ENCODE measurements at places on chromosomes 6 and 20.

GRCh38 chr6:138161338-138162110, at the start of gene ARFGEF3:
Gene ARFGEF3, plus strand, starts transcription at chr6:138161939. Its CDS starts 148 bp downstream, at chr6:138162087.
- DNase-seq = no peak

DNA sequence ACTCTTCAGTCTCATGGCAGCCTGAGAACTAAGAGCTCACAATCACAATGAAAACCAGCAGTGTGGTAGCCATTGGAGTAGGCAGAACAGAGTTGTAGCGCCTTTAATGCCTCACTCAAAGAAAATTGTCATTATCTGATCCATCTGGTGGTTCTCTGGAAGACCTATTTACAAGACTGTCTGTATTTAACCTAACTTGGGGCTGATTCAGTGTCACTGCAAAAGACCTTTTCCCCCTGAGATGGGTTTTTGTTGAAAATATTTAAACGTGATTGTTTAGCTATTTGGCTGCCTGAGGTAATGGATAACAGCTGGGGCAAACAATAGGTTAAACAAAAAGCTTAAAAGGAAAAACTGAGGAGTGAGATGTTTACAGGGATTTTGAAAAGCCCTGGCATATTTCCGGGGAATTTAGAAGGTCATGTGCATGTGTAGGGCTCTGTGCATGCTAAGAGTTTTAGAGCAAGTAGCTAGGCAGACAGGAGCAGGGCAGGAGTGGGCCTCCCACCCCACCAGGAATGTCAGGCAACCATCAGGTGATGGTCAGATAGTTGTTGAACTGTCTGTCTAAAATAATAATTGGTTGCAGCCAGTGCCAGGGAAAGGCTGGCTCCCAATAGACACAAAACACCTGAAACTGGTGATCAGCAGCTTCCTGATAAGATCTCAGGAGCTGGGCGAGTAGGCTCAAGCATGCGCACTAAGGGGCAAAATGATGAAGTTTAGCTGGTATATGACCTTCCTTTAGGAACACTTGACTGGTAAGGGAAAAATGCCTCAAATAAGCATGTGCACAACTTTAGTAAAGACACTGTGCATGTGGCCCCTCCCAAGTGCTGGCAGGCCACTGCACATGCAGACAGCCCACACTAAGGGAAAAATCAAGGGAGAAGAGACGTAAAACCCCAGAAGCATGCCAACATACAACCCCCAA, 70.8 kb upstream of the AKIRIN2 start:
- DNase-seq = no peak

DNA sequence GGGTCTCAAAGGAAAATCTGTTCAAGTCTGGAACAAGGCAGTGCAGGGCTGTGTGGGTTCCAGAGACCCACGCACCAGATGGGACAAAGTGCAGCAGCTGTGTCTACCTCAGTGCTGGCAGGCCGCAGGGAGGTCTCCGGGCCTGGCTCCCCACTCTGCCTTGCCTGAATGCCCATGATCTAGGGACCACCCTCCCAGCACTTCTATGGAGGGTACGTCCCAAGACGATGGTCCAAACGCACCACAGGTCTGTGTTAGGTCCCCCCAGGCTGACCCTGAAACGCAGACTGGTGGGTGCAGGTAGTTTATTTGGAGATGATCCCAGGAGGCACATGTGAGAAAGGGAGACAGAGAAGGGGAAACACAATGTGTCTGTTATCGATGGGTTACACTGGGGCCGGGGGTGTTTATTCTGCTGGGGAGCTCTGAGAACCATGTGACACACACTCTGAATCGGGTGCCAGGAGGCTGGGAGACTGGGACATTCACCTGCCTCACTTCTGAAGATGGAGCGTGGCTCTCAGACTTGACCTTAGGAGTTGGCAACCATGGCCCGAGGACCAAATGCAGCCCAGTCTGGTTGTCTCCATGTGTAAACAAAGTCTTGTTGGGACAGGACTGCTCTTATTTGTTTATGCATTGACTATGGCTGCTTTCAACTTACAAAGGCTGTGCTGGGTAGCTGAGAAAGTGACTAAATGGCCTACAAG, 21.7 kb downstream of the CST9L start:
- DNase-seq = no peak

- no peak for DNase-seq
Observed at GRCh38 chr6:123589317-123589716, 47.4 kb downstream of the TRDN start.

DNA sequence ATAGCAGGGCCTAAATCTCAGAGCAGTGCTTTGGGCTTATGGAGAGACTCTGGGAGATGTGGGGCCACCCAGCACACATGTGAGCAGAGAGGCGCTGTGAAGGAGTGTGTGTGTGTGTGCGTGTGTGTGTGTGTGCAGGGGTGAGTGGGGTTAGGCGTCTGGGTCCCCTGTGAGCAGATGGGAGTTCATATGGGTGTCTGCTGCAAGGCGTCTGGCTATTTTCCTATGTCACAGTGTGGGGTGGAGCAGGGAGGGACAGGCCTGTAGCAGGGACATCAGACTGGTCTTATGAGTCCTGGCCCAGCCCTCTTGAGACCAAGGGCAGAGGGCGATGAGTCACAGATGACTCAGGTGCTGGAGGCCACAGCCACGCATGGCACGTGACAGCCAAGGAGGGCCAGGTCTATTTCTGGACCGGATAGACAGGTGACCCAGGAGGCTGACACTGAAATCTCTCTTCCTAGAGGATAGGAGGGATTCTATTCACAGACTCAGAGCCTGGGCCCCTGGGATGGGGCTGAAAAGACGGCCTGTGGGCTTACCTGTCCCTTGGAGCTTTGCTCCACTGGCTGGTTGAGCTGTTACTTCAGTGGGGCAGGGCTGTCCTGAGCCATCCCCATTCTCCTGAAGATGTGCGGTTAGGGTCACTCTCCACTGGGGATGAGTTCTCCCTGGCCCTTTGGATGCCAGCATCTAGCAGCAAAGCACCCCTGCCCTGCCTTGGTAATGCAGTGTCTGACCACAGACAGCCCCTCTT, 28.9 kb downstream of the VEGFA start:
- no peak for DNase-seq

DNA sequence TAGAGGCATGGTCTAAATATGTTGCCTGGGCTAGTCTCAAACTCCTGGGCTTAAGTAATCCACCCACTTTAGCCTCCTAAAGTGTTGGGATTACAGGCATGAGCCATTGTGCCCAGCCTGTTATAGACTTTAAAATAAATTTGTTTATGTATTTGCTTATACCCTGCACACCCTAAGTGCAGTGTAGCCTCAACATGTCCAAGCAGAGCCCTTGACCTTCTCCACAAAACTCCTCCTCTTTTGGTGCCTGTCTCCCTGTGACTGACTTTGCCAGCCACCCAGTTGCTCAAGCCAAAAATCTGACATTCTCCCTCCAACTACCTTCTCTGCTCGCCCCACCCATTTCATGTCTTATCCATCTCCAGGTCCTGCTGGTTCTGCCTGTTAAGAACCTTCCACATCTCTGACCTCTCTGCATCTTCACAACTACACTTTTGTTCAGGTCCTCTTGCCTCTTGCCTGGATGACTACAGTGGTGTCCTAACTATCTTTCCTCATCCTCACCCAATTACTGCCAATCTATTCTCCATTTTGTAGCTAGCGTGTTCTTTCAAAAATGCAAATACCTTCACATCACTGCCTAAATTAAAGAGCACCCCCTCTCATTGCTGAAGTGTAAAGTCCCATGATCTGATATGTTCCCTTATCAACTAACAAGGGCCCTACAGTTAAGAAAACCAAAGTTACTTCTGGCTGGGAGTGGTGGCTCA, 11.2 kb upstream of the KIFC1 start:
- no peak for DNase-seq

- DNase-seq = no peak
Observed at GRCh38 chr20:16205507-16205906, 367.7 kb downstream of the KIF16B start.

DNA sequence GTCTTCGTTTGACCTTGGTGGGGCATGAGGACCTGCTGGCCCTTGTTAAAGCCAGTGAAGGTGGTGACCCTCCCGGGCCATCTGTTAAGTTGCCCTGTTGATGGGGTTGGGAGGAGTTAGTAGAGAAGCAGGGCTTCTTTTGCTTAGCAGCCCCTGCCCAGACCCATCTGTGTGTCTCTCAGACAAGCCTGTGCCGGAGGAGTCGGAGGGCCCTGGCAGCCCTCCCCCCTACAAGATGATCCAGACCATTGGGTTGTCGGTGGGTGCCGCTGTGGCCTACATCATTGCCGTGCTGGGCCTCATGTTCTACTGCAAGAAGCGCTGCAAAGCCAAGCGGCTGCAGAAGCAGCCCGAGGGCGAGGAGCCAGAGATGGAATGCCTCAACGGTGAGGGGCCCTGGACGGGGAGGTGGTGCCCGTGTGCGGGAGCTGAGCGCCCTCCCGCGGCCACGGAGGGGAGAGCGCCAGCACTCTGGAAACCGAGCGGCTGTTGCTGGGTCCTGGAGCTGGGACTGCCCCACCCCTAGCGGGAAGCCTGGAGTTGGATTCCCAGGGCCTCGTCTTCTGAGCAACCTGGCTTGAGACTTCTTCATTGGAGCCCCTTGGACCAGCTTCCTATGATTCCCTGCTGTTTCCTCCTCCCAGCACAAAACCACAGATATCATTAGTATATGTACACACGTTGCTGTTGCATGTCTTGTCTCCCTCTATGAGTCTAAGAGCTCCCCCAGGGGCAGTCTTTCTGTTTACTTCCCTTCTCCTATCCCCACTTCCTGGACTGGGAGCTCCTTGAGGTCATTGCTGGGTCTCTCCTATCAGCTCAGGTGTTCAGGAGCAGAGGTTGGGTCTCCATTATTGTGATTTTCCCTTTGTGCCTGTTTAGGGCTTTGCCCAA, 27.6 kb upstream of the SRF start:
- DNase-seq = no peak

GRCh38 chr6:2589171-2589661, 161.5 kb downstream of the MYLK4 start:
- no peak for DNase-seq

DNA sequence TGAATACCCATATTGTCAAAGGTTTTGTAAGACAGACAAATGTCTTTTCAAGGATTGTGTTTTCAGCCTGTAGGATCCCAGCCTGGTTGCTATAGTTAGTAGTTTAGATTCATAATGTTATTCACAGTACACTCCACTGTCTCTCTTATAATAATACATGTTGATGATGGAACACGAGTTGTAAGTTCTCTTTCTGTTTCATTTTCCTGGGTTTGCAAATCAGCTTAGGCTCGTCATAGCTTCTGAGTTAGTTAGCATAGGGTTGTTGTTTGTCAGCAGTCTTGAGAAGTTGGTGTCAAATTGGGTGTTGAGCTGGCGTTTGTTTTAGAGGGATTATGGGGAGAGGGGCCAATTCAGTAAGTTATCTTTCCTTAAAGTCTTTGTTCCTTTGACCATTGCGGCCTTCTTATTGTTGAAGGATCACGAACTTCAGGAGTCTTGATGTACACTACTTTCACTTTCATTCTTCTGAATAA, 45.8 kb downstream of the QKI start:
- no peak for DNase-seq

- DNase-seq = no peak
Observed at GRCh38 chr20:40082436-40082835, 606.6 kb downstream of the MAFB start.

GRCh38 chr20:59564171-59564570, 40.2 kb upstream of the PHACTR3 start:
- DNase-seq = no peak

All from NCI-H1417 treated with DMSO at 0.1 percent for 48 hours (cell line).